Breast epithelium (tissue), 4 donors: ENCODE measurements at places on chromosomes 1 and 21. TPM values are rescaled to one million over a fixed set of nuclear protein-coding genes. Genes with fewer than 3 reads are reported as not detected.
A peak's percentile ranks its signal among the peaks of the same experiment; 100 is the strongest.

The CHAF1B gene
- 0.64 TPM for total RNA-seq

The WNT3A gene
- total RNA-seq = not detected

DNA sequence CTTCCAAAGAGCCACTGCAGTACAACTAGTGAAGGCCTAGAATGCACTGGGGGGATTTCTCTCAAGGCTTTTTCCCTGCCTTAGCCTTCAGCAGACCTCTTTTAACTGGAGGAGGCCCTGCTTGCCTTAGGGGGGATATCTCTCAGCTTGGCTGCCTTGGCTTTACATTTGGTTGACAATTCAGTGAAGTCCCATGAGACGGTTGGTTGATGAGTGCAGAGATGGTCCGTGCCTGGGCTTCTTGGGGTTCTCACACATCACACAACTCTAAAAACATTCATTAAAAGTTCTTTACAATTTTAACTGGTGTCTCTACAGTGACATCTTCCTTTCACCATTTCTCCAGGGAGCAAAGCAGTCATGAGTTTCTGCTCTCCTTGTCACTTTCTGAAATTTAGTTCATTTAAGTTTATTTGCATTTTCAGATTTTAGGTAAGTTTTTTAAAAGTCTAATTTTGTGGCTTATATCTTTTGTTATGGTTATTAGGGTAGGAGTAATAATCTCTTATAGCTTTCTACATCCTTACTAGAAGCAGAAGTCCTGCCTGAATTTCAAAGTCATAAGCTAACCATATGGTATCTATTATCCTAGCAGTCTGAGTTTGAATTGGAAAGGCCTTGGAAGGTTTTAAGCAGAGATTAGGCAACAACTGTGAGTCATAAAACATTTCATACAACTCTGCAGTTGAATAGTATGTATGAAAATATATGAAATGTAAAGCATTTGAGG is 487.6 kb downstream of the DPYD start:
- H3K4me1 ChIP-seq = no peaks in the 10 kb centered on the region
- no peaks in the 10 kb centered on the region for H3K27me3 ChIP-seq
- DNase-seq = no peak
- no peak overlapping the region for H3K4me3 ChIP-seq
- H3K27ac ChIP-seq = peak overlapping the region; percentile 34

The CAPN9 gene
- 2.3 TPM for total RNA-seq

DNA sequence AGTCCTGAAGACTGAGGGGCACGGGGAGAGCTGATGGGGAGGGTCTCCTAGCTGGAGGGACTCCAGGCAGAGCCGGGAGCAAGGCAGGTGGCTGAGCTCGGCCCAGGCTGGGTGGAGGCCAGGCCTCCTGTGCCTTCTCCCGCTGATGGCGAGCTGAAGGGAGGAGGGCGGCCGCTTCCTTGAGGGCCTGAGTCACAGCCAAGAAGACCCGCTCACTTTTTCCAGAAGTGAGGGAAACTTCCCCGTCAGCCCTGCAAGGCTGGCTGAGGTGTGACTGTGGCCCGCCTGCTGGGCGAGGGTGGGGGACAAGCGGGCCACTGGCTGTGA is 1.7 kb upstream of the VWA1 start:
- no peaks in the 10 kb centered on the region for H3K36me3 ChIP-seq
- H3K27me3 ChIP-seq = no peaks in the 10 kb centered on the region
- H3K4me3 ChIP-seq = no peak overlapping the region
- no peak for DNase-seq
- peaks cover 43% of the 10 kb centered on the region for H3K4me1 ChIP-seq

DNA sequence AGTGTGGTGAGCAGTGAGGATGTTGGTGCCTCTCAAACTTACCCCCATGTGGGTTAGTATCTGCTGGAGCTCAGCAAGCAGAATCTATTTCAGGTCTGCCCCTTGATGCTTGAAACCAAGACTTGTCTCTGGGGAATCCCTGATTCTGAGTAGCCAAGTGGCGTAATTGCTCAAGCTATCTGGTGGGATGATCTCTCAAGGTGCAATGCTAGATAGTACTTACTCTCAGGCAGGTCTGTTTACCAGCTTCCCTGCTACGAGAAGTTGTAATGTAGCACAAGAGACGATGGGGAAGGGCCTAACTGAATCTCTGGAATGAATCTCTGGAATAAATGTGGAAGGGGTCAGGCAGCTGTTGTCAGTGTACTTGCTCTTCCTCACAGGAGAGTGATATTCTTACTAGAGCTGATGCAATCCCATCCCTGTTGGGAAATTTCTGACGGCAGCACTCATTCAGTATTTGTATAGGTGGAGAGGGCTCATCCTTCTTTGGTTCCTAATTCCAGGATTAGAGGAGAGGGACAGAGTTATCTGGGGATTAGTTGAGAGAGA is 65.4 kb downstream of the MACF1 start:
- peak overlapping the region; percentile 42 for H3K4me3 ChIP-seq
- DNase-seq = no peak
- no peaks in the 10 kb centered on the region for H3K27me3 ChIP-seq
- H3K36me3 ChIP-seq = no peaks in the 10 kb centered on the region

GRCh38 chr1:205199931-205200299 is 11.6 kb downstream of the DSTYK start:
- no peak for DNase-seq
- H3K4me3 ChIP-seq = no peak overlapping the region
- no peak overlapping the region for H3K27ac ChIP-seq
- no peaks in the 10 kb centered on the region for H3K36me3 ChIP-seq

DNA sequence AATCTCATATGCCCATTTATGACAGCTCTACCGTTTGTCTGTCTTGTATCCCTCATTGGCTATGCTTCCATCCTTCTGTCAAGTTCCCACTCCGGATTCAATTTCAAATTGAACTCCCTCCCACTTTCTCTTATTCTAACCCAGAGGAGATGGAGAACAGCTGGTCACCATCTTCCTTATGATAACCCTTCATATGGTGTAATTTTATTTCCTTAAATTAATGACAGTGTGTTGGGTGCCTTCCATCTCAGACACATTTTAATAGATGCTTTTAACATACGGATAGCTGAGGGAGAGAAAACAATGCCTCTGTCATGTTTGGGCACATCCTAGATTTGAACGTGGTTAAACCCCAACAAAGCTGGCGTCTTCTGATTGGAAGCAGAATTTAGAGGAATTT is 103.0 kb upstream of the PLXNA2 start:
- DNase-seq = no peak
- no peaks in the 10 kb centered on the region for H3K36me3 ChIP-seq
- H3K4me1 ChIP-seq = no peaks in the 10 kb centered on the region
- H3K27ac ChIP-seq = no peak overlapping the region
- H3K4me3 ChIP-seq = no peak overlapping the region

The AMPD1 gene
- not detected for total RNA-seq

DNA sequence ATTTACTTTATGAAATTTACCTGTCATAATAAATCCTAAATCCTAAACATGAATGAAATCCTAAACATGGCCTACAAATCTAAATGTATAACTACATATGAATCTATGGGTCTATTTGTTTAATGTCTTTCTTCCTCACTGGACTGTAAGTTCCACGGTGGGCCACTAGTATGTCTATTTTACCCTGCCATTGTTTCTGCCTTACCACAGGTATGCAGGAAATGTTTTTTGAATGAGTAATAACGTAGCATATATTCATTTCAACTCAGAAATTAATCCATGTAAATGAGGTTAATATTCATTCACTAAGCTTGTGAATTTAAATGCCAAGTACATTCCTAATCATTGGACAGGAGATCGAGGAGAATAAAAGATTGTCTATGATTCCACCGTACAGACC is 35.3 kb downstream of the B3GALNT2 start:
- H3K4me3 ChIP-seq = no peak overlapping the region
- H3K27me3 ChIP-seq = no peaks in the 10 kb centered on the region
- H3K36me3 ChIP-seq = no peaks in the 10 kb centered on the region
- H3K27ac ChIP-seq = no peak overlapping the region

The HFM1 gene
- total RNA-seq = 0.73 TPM

The FAM229A gene
- 15.8 TPM for total RNA-seq
